ENCODE measurements at places on chromosomes 7 and 10.

- no peak for DNase-seq
Observed at GRCh38 chr7:140591180-140591902, 49.3 kb downstream of the DENND2A start.

DNA sequence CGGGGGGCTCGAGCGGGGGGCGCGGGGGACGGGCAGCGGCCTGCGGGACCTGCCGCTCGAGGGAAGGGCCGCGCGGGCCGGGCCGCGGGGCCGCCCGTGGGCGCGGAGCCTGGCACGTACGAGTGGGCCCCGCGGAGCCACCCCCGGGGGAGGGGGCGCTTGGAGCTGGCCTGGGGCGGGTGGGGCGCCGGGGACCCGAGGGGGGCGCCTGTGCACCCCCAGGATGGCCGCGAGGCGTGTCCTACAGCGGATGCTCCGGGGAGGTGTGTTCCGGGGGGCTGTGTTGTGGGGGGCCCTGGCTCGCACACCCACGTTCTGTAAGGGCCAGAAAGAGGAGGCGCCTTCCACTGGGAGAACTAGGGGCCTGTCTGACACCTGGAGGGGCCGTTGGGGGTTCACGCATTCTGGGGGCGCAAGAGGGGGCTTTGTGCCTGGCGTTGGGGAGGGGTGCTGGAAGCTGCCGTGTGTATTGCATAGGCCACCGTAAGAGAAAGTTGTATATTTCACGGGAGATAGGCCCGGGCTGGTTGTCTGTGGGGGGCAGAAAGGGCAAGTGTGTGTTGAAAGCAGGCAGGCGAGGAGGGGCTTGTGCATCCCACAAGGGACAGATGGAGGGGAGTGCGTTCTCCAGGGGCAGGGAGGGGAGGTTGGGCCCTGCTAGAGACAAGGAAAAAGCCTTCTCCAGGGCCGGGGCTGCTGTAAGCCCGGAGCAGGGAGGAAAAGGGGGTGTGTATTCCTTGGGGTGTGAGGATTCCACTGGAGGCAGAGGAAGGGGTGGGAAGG, 663 bp downstream of the VPS37D start:
- DNase-seq: no peak

GRCh38 chr10:132578287-132578951, 40.8 kb downstream of the INPP5A start:
- DNase-seq: no peak

DNA sequence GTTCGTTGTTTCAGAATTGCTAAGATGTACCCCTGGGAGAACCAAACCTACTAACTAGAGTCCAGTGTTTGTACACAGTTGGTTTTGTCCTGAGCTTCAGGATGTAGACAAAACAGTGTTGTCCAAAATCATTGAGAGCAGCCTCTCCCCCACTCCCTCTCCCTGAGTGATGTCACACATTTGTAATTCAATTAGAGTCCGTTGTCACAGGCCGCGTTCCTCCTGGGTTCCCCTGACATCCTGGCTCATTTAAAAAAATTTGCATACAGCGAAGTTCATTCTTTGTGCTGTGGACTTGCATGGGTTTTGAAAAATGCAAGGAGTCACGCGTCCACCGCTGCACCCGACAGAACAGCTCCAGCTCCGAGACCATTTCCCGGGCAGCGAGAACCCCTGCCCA, 10.3 kb downstream of the GRIFIN start:
- DNase-seq: no peak

DNA sequence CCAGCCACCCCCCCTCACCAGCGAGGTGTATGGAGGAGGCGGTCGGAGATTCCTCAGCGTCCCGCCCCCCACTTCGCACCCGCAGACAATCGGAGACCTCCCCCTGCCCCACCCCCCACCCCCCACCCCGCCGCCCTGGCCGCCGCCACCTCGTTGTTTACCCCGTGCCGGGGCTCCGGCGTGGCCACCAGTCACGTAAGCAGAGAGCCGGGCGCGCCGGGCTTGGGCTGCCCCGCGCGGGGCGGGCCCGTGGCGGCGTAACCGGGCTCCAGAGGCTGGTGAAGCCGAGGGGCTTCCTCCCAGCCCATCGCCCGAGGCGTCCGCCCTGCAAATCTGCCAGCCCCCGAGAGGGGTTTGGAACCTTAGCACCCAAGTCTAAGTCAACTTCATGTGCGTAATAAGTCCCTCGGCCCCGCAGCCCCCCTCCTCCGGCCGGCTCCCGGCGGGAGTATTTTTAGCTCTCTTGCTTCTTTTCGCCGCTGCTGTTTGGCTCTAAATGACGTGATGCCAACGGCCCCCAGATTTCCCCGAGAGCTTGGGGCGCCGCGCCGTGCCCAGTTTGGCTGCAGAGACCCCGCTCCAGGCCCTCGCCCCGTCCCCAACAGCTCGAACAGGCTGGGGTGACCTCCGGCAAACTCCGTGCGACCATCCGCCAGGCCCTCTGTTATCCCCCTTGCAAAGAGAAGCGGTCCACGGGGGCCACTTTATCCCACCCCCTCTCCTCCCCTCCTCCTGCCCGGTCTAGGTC, 2.7 kb downstream of the MXI1 start:
- peak; percentile 72 for DNase-seq

GRCh38 chr10:90204956-90205314, 503.5 kb downstream of the KIF20B start:
- no peak for DNase-seq

DNA sequence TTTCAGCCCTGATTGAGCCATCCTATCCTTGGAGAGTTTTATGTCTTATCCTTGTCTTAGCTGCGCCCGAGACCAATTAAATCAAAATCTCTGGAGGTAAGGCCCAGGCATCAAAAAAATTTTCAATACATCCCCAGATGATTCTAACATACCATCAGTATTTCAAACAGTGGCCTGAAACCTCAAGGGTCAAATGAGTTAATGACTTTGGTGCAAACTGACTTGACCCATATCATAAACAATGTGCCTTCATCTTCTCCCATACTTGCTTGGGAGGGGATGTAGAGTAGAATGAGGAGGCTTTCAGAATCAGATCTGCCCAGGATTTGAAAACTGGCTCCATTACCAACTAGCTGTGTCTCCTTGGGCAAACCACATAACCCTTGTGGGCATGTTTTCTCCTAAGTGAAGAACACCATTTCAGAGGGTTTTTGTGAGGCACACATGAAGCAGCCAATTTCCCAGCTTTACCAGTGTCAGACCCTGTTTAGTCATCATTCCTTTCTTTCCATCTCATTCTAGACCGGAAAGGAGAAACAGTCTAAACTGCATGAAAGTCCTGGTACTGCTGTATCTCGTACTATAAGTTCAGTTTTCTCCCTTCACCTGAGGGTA, 35.7 kb upstream of the ATXN7L1 start:
- DNase-seq: no peak

- no peak for DNase-seq
Observed at GRCh38 chr10:76868098-76868977, 769.3 kb downstream of the KCNMA1 start.

DNA sequence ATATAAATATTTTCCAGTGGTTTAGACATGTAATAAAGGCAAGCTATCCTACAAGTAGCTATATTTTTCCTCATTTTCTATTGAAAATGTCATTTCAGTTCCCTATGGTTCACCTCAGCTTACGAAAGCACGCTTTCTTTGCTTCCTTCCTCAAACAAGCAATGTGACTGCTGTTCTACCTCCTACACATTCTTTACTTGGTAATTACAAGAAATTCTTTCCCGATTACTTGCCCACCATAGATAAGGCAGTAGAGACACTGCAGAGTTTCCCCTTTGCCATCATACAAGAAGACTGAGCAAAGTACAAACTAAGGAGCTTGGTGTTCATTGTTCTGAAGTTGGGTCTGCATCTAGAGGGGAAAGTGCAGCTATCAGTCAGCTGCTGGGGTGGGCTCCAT, 249.4 kb downstream of the CRPPA start:
- no peak for DNase-seq

- no peak for DNase-seq
Observed at GRCh38 chr7:18445483-18445882, 50.1 kb upstream of the HDAC9 start.

DNA sequence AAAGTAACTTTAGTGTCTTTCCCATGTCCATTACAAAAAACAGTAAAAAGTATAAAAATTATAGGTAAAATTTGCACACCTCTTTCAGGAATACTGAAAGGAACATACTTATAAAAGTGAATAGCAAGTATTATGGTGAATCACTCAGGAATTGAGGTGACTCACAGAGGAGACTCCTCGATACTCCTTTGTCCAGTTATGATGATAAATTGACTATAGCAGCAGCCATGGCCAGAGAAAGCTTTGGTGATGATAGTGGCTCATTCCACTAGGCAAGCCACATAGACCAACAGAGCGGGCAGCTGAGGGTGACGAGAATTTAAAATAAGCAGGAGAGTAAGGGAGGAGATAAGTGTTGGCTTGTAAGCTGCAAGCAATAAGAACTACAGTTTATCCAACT, 1231.1 kb upstream of the CELF2 start:
- no peak for DNase-seq

- DNase-seq: no peak
Observed at GRCh38 chr7:26447116-26447515, 155.5 kb downstream of the SNX10 start.

GRCh38 chr10:6394084-6394483, 186.0 kb downstream of the PRKCQ start:
- DNase-seq: no peak

DNA sequence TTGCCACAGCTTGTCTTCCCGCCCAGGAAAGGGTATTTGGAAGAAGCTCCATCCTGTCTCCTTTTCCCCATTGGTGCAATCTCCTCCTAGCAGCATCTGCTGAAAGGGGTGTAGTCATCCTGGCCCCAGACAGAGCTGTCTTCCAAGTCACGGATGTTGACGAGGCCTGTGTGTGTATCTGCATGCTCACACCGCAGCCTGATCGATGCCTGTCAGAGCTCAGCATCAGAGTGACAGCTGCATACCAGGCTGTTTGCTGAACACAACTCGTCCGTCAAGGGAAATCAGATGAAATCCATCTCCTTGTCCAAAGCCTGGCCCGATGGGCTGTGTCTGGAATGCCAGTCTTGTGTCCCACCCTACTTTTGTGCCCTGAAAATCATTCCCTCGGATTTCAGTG, 21.2 kb upstream of the LRRC4 start:
- DNase-seq: no peak

GRCh38 chr7:21999896-22000295, 54.2 kb upstream of the CDCA7L start:
- DNase-seq: no peak

DNA sequence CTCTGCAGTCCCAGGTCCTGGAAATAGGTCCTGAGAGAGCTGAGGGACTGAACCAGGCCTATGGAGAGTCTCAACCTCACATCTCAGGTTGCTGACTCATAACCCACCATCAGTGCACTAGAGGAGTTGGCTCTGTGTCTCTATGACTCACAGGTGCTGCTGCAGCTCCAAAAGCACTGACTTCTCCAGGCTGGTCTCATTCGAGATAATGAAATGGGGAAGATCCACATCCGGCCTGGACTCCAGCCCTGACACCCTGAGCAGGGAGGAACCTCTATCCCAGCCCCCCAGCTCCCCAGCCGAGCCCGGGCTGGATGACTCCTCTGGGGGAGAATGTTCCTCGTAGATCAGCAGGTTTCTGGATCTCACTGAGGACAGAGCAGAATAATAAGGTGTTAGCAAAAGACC, 35.5 kb upstream of the DGKI start:
- DNase-seq: peak; percentile 44

GRCh38 chr10:73723516-73723915, 20.7 kb upstream of the SEC24C start:
- no peak for DNase-seq

GRCh38 chr7:1290679-1291356, 58.1 kb downstream of the UNCX start:
- DNase-seq: no peak

GRCh38 chr10:11517150-11517549, 94.3 kb downstream of the USP6NL start:
- no peak for DNase-seq

GRCh38 chr7:71793251-71793650, 618.9 kb downstream of the CALN1 start:
- DNase-seq: no peak

DNA sequence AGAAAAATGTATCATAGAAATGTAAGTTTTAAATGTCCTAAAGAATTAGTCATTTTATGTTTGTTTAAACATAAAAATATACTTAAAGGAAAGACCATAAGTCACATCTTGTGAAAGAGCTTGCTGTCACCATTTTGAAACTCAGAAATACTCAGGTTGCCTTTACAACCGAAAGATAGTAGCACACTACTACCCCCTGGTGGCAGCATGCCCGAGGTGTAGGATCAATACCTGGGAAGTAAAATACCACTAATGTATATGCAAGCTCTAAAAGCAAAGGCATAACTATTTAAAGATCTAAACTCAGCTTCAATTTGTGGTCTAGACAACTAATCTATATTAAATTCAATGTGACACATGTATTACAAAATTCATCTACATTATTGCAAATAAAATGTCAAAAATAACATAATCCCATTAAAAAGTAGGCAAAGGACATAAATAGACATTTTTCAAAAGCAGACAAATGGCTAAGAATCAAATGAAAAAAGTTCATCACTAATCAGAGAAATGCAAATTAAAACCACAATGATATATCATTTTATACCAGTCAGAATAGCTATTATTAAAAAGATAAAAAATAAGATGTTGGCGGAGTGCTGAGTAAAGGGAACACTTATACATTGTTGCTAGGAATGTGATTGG, 47.7 kb upstream of the FGL2 start:
- DNase-seq: peak; percentile 86

- no peak for DNase-seq
Observed at GRCh38 chr10:132189016-132189415, 2.3 kb downstream of the DPYSL4 start.

- DNase-seq: no peak
Observed at GRCh38 chr10:48389272-48389671, 82.8 kb downstream of the MAPK8 start.

GRCh38 chr7:92916770-92917224, 80.4 kb upstream of the CDK6 start:
- DNase-seq: no peak

GRCh38 chr10:25393621-25394020, 218.8 kb downstream of the GPR158 start:
- no peak for DNase-seq

DNA sequence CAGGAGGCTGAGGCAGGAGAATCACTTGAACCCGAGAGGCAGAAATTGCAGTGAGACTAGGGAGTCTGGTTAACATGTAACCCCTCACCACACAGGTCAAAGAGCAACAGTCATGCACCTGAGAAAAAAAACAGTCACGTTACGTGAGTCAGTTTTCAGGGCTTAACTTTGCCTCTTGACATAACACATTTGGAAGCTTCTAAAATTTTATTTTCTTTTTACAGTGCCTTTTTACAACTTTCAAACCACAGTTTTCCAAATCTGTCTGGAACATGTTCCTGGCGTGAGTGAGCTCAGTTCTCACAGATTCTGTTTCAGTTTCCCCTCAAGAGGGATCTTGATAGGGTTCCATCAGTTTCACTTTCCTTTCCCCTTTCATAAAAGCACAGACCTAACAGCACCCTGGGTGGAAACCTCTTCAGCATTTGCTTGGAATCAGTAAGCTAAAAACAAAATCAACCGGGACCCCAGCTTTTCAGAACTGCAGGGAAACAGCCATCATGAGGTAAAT, 4.4 kb downstream of the IFIT3 start:
- peak; percentile 79 for DNase-seq

DNA sequence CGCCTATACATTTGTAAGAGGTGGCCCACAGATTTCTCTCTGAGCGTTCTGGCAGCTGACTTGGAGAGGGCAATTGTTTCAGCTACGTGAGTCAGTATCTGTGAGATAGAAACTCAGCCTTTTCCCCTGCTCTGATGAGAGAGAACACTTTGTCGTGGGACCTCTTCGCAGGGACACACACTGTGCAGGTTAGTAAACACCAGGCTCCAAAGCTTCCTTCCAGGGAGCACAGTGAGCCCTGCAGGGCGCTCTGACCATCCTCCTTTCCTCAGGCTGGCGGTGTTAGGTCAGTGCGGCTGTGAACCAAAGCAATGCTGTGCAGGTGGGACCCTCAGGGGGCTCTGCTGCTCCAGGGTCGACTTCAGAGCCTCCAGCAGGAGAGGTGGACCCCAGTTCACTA, 152.2 kb upstream of the TCF7L2 start:
- DNase-seq: no peak
